ENCODE measurements at places on chromosomes 7 and 10.
A peak's percentile ranks its signal among the peaks of the same experiment; 100 is the strongest.

GRCh38 chr10:7853890-7854289 lies 35.6 kb downstream of the TAF3 start:
- DNase-seq, result no peak

DNA sequence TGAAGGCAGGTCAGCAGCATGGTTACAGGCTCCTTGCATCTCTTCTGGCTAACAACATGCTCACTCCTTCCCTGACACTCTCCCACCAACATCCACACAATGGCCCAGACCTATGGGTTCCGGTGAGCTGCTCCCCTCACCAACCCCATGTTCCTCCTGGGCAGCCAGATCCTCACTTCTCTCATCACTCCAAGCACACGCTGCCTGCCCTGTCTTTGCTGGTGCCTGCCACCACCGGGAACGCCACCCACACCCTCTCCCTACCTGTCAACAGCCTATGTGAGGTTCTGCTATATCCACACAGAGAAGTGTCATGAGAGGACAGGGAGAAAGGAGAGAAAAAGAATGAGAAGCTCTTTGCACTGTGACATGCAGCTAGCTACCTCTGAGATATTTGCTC lies 14.6 kb downstream of the PARP12 start:
- DNase-seq, result no peak

GRCh38 chr7:36852931-36853330 lies 128.6 kb upstream of the AOAH start:
- DNase-seq, result no peak

- DNase-seq, result peak; percentile 3
These were observed 59.2 kb upstream of the JAZF1 start for GRCh38 chr7:28239823-28240204.

GRCh38 chr7:33232632-33233145 lies 103.3 kb downstream of the BBS9 start:
- no peak for DNase-seq

GRCh38 chr10:32950591-32951108 lies 7.4 kb downstream of the ITGB1 start:
- no peak for DNase-seq

DNA sequence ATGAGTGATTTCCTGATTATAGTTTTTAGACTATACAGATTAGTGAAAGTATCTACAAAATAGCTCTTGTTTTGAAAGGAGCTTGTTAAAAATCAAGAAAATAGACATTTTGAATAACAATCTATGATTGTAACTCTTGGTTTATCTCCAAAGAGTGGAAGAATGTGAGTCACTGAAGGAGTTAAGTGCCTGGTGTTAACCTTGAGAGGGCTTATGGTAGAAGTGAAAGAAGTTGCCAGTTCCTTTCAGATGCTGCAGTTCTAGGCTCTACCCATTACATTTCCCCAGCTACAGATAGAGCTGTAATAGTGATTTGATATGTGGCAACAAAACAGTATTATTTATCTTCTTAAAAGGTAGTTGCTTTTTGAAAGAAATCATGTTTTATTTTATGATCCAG lies 12.7 kb downstream of the NRBF2 start:
- no peak for DNase-seq

GRCh38 chr7:88357781-88358525 lies 51.3 kb upstream of the STEAP4 start:
- DNase-seq, result no peak

- DNase-seq, result no peak
These were observed 30.2 kb downstream of the ACADSB start for GRCh38 chr10:123038782-123039631.

GRCh38 chr7:101620991-101621390 lies 8.1 kb downstream of the MYL10 start:
- no peak for DNase-seq

- no peak for DNase-seq
These were observed 7.0 kb downstream of the NAT16 start for GRCh38 chr7:101172854-101173751.

GRCh38 chr10:80702143-80702542 lies 164.4 kb downstream of the SH2D4B start:
- no peak for DNase-seq

DNA sequence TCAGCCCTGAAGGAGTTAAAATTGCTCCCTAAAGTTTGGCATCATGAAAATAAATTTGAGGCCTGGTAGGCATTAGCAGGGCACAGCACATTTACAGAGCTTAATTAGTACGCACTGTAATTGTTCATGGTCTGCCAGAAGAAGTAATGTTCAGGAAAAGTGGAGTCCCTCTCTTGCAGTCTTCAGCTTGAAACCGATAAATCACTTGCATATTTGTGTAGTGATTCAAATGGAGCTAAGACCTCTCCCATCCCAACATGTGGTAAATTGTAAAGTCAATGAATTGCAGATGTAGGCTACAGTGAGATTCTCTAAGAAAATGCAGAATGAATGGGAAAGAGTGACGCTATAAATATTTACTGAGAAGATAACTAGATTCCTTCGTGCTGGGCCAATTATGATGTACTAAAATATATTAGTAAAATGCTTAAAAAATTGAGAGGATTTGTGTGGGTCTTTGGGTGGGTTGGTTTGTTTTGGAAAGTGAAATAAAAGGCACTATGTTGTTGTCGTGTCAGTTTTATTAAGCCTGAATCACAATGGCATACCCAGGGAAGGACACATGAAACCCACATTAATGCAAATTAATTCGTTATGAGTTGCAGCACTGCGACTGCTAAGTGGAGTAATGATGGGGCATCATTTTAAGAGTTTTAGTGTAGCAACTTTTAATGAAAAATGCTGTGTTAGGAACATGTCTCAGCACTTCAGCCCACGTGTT lies 8.4 kb downstream of the TCF7L2 start:
- no peak for DNase-seq

DNA sequence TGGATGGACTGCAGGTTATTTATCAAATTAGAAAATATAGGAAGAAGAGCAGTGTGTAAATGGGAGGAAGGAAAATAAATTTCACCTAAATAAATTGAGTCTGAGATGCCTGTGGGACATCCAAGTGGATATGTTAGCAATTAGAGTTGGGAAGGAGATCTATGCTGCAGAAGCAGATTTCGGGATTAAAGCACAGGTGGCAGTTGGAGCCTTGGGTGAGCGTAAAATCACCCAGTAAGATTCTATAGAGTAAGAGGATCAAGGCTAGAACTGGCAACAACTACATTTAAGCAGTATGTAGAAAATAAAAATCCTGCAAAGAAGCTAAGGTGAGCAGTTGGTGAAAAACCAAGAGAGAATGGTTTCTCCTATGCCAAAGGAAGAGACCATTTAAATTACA lies 8.4 kb downstream of the TRIM4 start:
- DNase-seq, result no peak

DNA sequence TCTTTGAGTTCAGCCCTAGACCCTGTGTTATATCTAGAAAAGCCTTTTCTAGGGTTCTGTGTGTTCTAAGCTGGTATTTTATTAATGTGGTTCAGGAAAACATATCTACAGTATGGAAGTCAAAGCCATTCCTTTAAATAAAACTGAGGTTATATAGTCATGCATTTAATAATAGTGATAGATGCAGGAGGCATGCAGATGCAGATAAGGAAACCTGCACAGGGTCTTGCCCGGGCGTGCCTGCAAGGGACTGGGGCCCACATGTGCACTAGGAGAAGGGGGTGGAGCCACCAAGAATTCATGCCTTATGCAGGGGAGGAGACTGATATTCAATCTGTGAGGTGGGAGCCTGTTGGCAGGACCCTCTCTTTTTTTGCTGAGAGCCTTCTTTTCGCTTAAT lies 171.5 kb downstream of the PRPF18 start:
- no peak for DNase-seq

DNA sequence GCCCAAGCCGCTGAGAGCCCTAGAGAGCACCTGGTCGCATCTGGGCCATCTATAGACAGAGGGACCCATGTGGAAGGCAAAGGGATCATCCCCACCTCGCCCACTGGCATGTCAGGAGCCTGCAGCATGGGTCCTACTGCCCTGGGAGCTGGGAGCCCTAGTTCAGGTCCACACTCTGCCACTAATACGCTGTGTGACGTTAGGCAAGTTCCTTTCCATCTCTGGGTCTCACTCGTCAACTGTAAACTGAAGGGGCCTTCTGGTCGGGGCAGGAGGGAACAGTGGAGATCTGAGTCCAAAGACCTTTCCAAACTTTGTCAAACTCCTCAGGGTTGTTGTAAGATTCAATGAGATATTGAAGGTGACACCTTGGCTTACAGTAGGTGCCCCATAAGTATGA lies 23.4 kb downstream of the UNC5B start:
- no peak for DNase-seq

- DNase-seq, result no peak
These were observed 134.4 kb downstream of the SNX10 start for GRCh38 chr7:26426096-26426495.
